ENCODE measurements at places on chromosomes 13 and 19.

GRCh38 chr13:99686157-99686572 is 184.9 kb downstream of the TM9SF2 start:
- DNase-seq, result peak; percentile 27

GRCh38 chr19:2691951-2692350 is 10.5 kb downstream of the GNG7 start:
- no peak for DNase-seq

DNA sequence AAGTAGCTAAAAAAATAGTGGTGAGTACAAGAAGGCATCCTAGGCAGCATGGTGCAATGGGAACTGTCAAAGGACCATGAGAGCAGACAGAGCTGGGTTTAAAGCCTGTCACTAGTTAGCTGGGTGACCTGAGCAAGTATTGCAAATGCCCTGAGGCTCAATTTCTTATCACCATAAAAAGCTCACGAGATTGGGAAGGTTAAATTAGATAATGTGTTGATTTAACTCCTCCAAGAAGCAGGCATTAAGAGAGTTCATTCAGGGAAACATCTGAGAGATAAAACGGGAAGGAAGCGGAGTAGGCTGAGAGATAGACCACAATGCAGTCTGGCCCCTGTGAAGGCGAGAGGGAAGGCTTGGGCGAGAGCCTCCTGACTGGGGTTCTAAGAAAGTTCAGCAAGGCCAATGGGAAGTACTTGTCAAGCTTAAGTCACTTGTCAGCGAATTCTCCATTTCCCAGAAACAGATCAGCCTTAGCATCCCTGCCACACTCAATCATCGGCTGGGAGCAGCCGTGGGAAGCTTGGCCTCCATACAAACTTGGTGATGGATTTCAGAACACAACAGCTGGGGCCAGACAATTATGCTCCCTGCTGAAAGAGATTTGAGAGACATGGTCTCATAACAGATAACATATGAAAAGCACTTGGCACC is 105.5 kb downstream of the POU4F1 start:
- peak; percentile 79 for DNase-seq

GRCh38 chr13:45482571-45483173 is 17.9 kb downstream of the COG3 start:
- no peak for DNase-seq

- no peak for DNase-seq
These were observed 53.8 kb downstream of the PARP4 start for GRCh38 chr13:24458736-24459135.

- no peak for DNase-seq
These were observed 65.5 kb downstream of the TSHZ3 start for GRCh38 chr19:31283701-31284100.

DNA sequence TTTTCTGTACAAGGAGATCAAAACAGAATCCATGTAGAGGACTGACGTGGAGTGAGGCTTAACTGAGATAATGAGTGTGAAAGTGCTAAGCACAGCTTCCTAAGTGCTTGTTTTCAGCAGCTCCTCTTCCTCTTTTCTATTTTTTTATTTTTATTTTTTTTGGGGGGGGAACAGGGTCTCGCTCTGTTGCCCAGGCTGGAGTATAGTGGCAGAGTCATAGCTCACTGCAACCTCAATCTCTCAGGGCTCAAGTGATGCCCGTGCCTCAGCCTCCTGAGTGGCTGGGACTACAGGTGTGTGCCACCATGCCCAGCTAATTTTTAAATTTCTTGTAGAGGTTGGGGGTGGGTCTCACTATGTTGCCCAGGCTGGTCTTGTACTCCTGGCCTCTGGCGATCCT is 5.6 kb upstream of the FOSB start:
- no peak for DNase-seq

GRCh38 chr19:19354932-19355331 is 34.3 kb downstream of the MAU2 start:
- no peak for DNase-seq

- DNase-seq, result peak; percentile 30
These were observed 514 bp downstream of the PRKACA start for GRCh38 chr19:14116918-14117578.

- DNase-seq, result no peak
These were observed 80.4 kb downstream of the EDNRB start for GRCh38 chr13:77838271-77838670.

DNA sequence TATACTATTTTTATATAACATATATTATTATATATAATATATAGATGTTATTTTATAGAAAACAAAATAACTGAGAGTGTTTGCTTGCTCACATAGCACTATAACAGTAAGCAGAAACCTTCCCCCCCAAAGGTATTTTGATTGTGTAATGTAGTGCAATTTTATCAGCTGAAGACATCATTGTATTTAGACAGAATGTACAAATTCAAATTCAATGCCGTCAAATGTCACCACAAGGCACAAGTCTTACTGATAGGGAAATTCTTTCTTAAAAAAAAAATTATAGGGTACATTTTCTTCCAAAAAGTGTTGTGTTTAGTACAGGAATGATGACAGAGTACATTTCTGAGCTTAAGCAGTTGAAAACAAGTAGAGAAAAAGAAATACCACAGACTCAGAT is 1147.1 kb upstream of the SPRY2 start:
- peak; percentile 2 for DNase-seq

DNA sequence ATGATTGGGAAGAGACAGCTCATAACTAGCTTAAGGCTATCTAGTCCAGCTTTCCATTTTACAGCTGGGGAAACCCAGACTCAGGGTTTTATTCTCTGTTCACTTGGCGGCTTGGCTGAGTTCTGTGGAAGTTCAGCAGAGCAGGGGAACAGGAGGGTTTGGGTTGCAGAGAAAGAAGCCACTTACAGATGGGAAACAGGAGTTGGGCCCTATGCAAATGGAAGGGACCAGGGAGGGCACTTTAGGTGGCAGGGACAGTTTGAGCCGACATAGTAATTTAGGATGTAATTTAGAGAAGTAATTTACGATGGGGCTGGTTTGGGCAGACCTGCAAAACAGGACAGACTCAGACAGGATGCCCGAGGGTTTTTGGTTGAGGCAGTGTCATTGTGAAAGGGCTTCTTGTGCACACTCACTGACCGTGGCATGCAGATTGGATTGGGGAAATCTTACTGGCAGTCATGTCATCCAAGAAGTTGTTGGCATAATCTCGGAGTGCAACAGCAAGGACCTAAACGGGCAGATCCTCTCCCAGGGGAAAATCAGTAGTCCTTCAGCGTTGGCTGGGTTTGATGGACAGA is 47.3 kb upstream of the GPR183 start:
- DNase-seq, result no peak

- DNase-seq, result no peak
These were observed 74.2 kb downstream of the TRPM4 start for GRCh38 chr19:49231804-49232203.

GRCh38 chr13:33958964-33959363 is 141.0 kb downstream of the RFC3 start:
- DNase-seq, result no peak

- DNase-seq, result no peak
These were observed 31.3 kb downstream of the KDM4B start for GRCh38 chr19:5000120-5000611.

DNA sequence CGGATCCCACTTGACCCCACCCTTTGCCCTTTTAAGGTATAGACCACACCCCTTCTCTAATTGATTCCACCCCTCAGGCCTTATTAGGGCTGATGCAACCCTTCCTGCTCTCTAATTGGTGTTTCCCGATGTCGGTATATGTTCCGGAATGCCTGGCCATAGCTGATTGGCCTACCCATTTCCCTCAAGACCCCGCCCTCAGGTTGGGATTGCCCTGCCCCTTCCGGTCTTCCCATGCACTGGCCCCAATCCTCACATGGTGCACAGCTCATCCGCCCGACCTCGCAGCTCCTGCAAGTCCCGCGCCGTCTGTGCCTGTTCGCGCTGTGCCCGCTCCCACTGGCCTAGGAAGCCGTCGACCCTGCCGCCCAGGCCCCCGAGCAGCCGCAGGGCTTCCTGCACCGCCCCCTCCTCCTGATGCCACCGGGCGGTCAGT is 18.1 kb downstream of the TSKS start:
- no peak for DNase-seq

DNA sequence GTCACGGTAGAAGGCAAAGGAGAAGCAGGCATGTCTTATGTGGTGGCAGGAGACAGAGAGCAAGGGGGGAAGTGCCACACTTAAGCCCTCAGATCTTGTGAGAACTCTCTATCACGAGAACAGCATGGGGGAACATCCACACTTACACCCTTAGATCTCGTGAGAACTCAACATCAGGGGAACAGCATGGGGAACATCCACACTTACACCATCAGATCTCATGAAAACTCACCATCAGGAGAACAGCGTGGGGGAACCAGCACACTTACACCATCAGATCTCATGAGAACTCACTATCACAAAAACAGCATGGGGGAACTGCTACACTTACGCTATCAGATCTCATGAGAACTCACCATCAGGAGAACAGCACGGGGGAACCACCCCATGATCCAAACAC is 445.0 kb downstream of the MYO16 start:
- DNase-seq, result no peak

DNA sequence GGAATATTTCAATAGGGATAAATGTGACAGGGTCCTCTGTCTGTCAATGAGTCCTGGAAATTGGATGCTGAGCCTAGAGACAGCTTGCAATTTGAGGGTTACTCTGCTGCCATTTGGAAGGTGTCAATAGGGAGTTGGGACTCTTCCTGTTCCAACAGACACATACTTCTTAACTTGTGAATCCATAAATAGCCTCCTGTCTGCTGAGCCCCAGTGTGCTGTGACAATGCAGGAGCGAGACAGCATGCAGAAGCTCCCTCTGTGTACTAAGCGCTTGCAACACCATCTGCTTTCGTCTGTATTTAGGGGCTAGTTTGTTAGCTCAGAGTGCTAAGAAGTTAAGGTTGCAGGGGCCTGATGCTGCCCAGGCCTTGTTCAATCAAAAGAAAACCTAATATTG is 58.5 kb upstream of the GPR12 start:
- peak; percentile 31 for DNase-seq
